ENCODE measurements at places on chromosomes 11 and 22.

- no peak for DNase-seq
Observed at GRCh38 chr11:12276831-12277475, 100.4 kb upstream of the PARVA start.

DNA sequence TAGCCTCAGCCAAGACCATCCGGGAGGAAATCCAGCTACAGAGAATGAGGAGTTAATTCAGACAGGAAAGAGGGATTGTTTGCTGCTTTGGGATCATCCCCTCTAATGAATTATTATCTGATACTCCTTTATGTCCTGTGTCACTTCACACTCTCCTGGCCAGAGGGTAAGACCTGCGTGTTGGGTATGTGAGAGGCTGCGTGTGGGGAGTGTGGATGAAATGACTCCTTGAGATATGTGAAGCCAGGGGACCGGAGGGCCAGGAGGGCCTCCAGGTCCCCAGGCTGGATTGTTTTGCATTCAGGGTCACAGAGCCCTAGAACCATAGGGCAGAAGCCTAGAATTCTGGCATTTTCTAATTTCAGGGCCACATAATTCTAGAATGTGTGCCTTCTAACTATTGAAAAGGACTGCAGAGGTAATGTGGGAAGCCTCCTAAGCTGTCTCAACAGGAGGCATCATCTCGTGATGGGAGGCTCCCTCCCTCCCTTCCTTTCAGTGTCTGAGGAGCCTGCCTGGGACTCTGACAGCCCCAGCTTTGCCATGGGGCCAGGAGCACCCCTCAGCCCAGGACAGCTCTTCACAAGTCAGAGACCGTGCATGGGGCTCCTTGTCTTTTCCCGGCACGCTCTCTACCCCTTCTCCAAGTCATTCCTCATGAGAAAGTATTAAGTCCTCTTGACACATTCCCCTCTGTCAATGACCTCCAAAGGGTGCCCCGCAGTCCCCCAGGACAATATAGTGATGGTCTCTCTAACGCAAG lies 3.7 kb downstream of the TPBGL start:
- DNase-seq: no peak

GRCh38 chr11:7591987-7592386 lies 78.2 kb downstream of the PPFIBP2 start:
- no peak for DNase-seq

GRCh38 chr11:1481861-1482441 lies 4.6 kb downstream of the MOB2 start:
- no peak for DNase-seq

- no peak for DNase-seq
Observed at GRCh38 chr22:37455896-37456295, 28.6 kb upstream of the ELFN2 start.

DNA sequence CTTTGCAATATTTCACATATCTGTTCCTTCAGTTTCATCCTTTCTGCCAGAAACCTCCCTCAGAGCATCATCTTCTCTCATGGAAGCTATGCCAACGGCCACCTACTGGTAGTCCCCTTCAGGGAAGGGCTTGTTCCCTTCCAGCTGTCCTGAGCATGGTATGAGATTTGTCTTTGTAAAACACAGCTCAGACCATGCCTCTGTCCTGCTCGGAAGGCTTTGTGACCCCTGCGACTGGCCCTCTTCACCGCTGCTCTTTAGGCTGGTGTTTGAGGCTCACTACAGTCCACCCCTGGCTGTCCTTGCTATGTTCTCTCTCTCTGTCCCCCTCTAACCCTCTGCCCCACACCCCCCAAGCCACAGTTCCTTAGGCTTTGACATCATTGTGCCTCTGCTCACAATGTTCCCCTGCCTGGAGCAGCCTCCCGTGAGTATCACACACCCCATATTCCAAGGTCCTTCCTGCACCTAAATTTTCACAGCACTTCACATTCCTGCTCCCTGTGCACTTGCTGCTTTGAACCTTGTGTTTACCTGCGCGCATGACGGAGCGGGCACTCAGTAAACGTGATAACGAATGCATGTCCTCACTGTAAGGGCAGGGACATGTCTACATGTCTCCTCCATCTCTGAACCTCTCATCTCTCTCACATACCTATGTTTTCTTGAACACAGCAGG lies 24.0 kb upstream of the ACER3 start:
- DNase-seq: no peak

- DNase-seq: no peak
Observed at GRCh38 chr22:37808294-37808657, 542 bp downstream of the GCAT start.

- DNase-seq: no peak
Observed at GRCh38 chr22:44246615-44247326, 66.0 kb downstream of the SHISAL1 start.

DNA sequence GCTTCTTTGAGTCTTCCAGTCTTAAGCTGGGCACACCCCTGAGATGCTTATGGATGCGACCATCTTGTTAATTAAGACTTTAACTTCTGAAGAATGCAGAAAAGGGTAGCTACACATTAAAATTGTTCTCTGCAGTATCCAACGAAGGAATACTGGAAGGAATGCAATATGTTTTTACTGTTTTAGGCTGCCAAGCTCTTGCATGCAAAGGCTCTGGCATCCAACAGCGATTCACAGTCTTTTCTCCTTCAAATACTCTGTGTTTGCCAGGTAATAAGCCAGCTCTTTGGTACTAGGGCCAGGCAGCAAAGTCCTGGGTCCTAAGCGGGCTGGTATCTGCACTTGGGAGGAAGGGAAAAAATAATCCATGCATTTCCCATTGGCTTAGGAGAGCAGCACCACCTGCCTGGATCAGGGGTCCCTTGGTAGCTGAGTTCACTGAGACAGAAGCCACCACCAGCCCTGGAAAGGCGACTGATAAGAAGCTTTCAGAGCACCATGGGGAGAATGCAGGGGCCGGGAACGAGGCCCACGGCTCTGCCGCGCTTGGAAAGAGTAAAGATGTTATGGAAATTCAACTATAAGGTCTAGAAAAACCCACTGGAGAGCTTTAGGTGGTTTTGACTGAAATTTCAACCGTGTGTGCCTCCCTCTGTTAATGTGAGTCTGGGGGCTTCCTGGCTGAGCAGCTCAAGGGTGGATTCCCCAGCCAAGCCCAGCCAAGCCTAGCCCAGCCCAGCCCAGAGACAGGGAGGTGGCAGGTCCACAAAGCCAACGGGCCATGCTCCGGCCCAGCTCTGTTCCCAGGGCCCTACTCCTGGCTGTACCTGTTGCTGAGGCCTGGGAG lies 67.0 kb upstream of the CCND1 start:
- no peak for DNase-seq

DNA sequence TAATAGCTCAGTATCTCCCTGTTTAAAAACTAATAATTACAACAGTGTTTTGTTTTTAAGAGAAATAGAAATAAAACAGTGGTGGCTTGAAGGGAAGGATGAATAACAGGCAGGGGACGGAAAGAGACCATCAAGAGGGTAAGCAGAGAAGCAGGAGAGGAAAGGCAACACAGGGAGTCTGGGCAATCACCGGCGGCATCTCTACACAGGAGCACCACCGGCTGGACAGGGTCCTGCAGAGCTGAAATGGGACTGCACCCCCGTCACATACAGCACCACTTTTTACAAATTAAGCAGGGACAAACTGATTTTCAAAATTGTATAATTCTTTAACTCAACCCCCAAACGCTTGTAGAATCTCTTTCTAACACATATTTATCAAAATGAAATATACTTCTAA lies 18.4 kb downstream of the PHF21A start:
- DNase-seq: no peak

GRCh38 chr11:36249246-36249645 lies 40.0 kb downstream of the COMMD9 start:
- DNase-seq: no peak

DNA sequence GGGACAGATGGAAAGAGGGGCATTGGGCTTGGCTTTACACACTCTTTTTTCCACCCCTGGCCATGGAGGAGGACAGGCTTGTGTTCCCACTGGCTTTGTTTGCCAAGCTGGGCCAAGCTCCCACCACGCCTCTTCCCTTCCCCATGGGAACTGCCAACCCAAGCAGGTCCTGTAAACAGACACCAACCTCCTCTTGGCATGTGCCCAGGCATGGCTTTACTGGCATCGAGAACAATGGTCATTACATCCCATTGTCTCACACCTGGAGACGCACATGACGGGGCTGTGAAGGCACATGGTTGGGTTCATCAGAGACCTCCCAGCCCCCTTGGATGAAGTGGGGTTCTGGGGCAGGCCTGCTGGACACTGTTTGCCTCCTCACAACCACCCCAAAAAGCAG lies 11.7 kb downstream of the SEC14L3 start:
- DNase-seq: no peak

GRCh38 chr11:130808541-130808940 lies 107.7 kb downstream of the SNX19 start:
- no peak for DNase-seq

- DNase-seq: no peak
Observed at GRCh38 chr22:32714458-32715430, 86.8 kb upstream of the TIMP3 start.

- no peak for DNase-seq
Observed at GRCh38 chr22:27809700-27810608, 8.4 kb upstream of the MN1 start.

- DNase-seq: peak; percentile 75
Observed at GRCh38 chr11:34358728-34359547, 1.1 kb upstream of the ABTB2 start.

GRCh38 chr11:108224366-108224765 lies 1.5 kb downstream of the ATM start:
- DNase-seq: no peak

DNA sequence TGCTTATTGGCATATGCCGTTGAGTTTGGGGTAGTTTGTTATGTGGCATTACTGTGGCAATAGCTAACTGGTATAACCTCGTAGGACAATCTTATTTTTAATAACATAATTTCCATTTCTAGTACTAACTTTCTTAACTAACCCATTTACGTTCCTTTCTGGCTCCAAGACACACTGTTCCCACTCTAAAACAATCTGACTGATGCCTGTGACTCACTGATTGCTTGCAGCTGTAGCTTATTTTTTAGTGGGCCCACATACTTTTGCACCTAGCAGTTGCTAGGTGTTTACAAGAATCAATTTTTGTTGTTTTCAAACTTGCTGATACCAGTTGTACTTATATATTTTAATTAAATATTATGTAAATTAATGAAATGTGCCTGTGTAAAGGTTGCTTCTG lies 52.2 kb downstream of the FAT3 start:
- no peak for DNase-seq

- no peak for DNase-seq
Observed at GRCh38 chr11:109508943-109509342, 87.0 kb downstream of the C11orf87 start.

DNA sequence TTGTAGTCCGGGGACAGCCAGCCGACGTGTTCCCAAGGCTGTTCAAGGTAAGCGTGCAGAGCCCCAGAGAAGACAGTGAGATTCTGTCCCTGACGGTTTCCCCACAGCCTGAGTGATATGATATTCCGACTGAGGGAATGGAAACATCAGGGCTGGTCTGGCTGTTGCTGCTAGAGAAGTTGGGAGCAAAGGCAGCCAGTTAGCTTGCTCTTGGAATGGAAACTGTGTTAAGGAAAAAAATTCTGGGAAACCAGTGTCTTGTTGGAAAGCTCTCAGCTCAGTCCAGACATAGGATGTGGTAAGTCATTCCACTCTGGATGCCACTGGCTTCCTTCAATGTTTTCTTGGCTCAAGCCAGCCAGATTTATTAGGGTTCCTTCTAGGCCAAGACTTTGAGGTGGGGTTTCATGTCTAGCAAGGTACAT lies 8.8 kb downstream of the CRY2 start:
- no peak for DNase-seq
